ENCODE measurements at places on chromosomes 1 and 21.

GRCh38 chr1:32881871-32882850, 4.1 kb upstream of the HPCA start:
- no peak for DNase-seq

- no peak for DNase-seq
Measured at GRCh38 chr1:51794260-51794659, 84.3 kb downstream of the NRDC start.

DNA sequence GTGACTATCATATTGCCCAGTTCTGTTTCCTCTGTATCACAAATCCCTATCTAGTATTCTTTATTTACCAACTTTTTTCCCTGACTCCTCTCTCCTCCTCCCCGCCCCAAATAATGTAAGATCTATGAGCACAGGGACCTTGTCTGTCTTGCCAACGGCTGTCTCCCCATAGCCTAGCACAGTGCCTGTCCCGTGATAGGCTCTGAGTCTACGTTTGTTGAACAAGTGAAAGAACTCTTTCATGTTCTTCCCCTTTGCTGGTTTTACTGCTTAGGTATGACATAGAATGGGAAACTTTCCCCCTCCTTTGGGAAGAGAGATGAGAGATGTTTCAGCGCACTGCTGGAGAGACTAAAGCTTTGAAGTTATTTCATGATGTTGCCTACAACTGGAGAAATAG, 367.0 kb downstream of the PRDM2 start:
- DNase-seq: no peak

- peak; percentile 80 for DNase-seq
Measured at GRCh38 chr1:904310-904950, 19.3 kb upstream of the SAMD11 start.

GRCh38 chr1:5343256-5344020, 648.8 kb downstream of the NPHP4 start:
- no peak for DNase-seq

DNA sequence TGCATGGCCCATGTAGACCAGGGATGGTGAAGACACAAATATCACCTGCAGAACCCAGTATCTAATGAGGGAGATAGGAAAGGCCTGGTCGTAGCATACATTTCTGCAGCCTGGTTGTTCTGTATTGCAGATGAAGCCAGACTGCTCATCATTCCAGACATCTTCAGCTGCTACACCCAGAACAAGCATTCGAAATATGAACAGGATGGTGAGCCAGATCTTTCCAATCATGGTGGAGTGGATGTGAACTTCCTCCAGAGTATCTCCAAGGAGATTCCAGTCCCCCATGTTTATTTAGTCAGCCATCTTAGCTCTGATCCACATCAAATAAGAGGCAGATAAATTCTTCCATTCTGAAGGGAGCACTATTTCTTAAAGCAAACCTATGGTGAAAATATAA, 2.7 kb upstream of the MYCBP start:
- DNase-seq: no peak

- peak; percentile 58 for DNase-seq
Measured at GRCh38 chr1:111204201-111204982, 3.9 kb upstream of the DENND2D start.

DNA sequence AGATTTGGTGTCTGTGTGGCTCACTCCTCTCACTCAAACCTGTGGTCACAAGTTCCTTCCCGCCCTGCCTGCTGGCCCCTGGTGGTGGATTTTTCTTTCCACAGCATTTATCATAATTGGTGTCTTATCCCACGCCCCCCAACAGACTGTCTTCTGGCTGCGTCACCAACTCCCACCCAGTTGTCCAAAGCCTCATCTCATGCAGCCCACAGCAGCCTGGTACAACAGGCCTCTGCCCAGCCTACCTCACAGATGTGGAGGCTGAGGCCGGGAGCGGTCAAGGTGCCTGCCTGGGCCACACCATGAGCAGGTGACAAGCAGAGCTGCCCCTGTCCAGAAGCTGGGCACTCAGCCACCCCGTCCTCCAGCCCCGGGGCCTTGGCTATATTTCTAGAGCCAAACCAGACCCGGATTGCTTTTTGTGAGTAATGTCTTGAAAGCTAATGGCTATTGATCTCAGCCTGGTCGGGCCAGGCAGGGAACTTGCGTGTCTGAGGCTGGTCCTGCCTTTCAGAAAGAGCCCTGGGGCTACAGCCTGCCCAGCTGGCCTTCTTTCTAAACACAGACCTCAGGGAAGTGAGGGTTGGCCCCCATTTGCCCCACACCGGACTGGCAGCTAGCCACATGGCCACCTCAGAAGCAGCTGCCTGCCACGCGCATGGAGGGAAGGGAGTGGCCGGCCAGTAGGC, 2.6 kb downstream of the KCNAB2 start:
- DNase-seq: no peak

- DNase-seq: no peak
Measured at GRCh38 chr1:244614113-244614836, 38.7 kb upstream of the DESI2 start.

All from stimulated activated CD4-positive, alpha-beta T cell treated with anti-CD3 and anti-CD28 coated beads, TNF-alpha, amount 100 ng/mL, for 4 hours (primary cell).